ENCODE measurements at places on chromosomes 11 and 22. TPM values are rescaled to one million over a fixed set of nuclear protein-coding genes. Genes with fewer than 3 reads are reported as not detected.

The ANGPTL5 gene
- not detected for total RNA-seq

The BAIAP2L2 gene
- total RNA-seq: 1.2 TPM

The SCGB1D2 gene
- not detected for total RNA-seq

The CALCA gene
- not detected for total RNA-seq

The GAL gene
- 3.6 TPM for total RNA-seq

The PIK3IP1 gene
- 28.6 TPM for total RNA-seq

The TP53I11 gene
- 10.3 TPM for total RNA-seq

The SSRP1 gene
- 304 TPM for total RNA-seq

The HEPN1 gene
- total RNA-seq: not detected

The APOA5 gene
- total RNA-seq: not detected

The NECTIN1 gene
- 2.0 TPM for total RNA-seq

The USP28 gene
- 26.8 TPM for total RNA-seq

The PTPRCAP gene
- total RNA-seq: 56.8 TPM

The HSPB2 gene
- total RNA-seq: not detected

The MRGPRX3 gene
- total RNA-seq: not detected

The TRIM34 gene
- total RNA-seq: 12.8 TPM

- H3K36me3 ChIP-seq: peaks cover 1% of the 10 kb centered on the region
- no peaks in the 10 kb centered on the region for H3K27me3 ChIP-seq
- H3K4me3 ChIP-seq: no peak overlapping the region
These were observed 9.2 kb downstream of the P2RX3 start for GRCh38 chr11:57347336-57347735.

DNA sequence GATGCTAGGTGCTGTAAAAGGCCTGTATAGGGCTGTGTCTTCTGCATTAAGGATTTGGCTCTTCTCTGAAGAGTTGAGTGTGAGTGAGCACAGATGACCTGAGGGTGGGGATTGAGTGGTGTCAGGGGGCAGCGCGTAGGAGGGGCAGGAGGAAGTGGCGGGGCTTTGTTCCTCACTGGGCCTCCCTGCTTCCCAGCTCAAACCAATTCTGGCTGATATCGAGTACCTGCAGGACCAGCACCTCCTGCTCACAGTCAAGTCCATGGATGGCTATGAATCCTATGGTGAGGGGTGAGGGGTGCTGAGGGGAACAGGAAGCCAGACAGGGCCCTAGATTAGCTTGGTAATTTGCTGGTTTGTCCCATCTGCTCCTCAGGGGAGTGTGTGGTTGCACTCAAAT is 9.1 kb downstream of the PHOX2A start:
- DNase-seq: no peak
- peak overlapping the region; percentile 8 for H3K27ac ChIP-seq
- peaks cover 7% of the 10 kb centered on the region for H3K36me3 ChIP-seq
- H3K4me1 ChIP-seq: peaks cover 3% of the 10 kb centered on the region
- no peak overlapping the region for H3K4me3 ChIP-seq
- H3K27me3 ChIP-seq: peaks cover 9% of the 10 kb centered on the region

- DNase-seq: peak; percentile 26
- H3K36me3 ChIP-seq: no peaks in the 10 kb centered on the region
- H3K27ac ChIP-seq: no peak overlapping the region
- H3K4me3 ChIP-seq: no peak overlapping the region
- no peaks in the 10 kb centered on the region for H3K27me3 ChIP-seq
These were observed 22.0 kb downstream of the TBRG1 start for GRCh38 chr11:124644426-124645280.

DNA sequence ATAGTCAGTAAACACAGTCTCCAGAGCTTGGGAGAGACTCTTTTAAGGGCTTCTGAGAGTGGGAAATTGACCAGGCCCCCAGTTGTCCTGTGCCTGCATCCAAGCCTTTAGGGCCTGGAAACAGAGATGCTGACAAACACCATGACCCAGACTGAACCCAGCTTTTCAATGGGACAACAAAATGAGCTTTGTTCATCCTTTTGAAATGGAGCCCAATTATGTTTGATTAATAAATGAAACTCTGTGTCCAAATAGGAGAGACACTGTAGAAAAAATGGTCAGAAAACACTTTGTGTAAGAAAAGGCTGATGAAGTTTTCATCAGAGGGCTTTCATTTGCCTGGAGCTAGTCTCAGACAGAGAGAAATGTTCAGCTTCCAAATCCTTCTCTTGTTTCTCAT is 146.0 kb downstream of the RRAS2 start:
- no peak for DNase-seq
- no peaks in the 10 kb centered on the region for H3K27me3 ChIP-seq
- H3K4me3 ChIP-seq: no peak overlapping the region
- H3K36me3 ChIP-seq: no peaks in the 10 kb centered on the region
- no peaks in the 10 kb centered on the region for H3K4me1 ChIP-seq

DNA sequence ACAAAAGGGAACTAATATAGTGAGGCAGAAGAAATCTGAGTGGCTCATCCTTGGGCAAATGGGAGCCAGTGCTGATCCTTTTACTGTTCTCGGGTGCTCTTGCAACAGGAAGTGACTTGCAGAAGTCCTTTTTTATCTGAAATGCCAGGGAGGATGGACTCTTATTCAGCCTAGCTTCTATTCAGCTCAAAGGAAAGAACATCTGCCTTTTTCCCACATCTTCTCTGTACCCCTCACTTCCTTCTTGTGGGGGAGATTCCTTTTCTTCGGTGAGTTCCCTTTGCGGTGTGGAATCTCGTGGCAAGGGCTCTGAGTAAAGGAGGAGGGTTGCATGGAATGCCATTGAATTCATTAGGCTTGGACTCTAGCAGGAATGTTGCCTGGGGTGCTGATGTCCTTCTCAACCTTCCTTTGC is 76.2 kb downstream of the ZBTB16 start:
- no peaks in the 10 kb centered on the region for H3K27me3 ChIP-seq
- H3K36me3 ChIP-seq: no peaks in the 10 kb centered on the region
- DNase-seq: no peak
- H3K4me3 ChIP-seq: no peak overlapping the region

DNA sequence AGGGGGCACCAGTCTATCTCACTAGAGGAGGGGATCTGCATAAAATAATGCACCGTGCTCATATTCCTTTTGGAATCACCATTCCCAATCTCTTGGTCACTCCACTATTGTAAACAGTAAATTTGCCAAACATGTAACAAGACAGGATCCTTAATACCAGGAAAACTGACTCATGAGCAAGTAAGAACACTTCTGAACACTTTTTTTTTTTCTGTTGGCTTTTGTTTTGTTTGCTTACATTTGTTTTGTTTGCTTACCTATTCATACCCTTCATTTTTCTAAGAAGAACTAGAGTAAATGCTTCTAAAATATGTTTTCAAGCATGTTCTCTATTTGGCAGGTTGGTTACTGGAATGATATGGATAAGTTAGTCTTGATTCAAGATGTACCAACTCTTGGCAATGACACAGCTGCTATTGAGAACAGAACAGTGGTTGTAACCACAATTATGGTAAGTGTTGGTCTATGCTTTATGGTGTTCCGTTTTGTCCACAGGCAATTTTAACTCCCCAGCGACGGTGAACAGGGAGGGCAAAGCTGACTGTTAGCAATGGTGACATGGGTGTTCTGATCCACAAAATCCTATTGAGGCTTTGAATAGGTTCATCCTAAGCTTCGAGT is 111.8 kb downstream of the MSANTD4 start:
- no peaks in the 10 kb centered on the region for H3K4me1 ChIP-seq
- no peak for DNase-seq
- H3K4me3 ChIP-seq: no peak overlapping the region
- no peaks in the 10 kb centered on the region for H3K36me3 ChIP-seq
- no peak overlapping the region for H3K27ac ChIP-seq
- peaks cover 2% of the 10 kb centered on the region for H3K27me3 ChIP-seq

GRCh38 chr11:15189189-15189588 is 74.5 kb downstream of the INSC start:
- no peak overlapping the region for H3K27ac ChIP-seq
- H3K27me3 ChIP-seq: no peaks in the 10 kb centered on the region
- no peaks in the 10 kb centered on the region for H3K36me3 ChIP-seq
- H3K4me3 ChIP-seq: no peak overlapping the region
- no peak for DNase-seq

DNA sequence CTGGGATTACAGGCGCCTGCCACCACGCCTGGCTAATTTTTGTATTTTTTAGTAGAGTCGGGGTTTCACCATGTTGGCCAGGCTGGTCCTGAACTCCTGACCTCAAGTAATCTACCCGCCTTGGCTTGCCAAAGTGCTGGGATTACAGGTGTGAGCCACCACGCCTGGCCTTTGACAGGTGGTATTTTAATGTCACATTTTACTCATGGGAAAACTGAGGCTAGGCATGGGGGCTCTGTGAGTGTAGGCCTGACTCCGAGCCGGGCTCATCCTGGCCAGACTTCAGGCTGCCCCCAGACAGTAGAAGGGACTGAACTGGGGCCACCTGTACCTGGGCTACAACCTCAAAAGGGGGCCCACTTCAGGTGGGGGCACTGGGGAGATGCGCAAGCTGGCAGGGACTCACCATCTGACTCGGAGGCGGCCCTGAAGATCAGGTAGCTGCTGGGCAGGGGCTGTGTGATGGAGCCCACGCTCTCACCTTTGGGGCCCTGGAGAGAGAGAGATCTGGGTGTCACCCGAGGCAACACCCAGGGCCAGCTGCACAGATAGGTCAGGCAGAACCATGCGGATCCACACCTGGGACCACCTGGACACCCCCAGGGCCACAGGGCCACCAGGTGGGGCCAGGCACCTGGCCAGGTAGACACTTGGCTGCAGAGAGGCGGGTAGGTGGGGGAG is 45.8 kb downstream of the OSBPL5 start:
- H3K27ac ChIP-seq: no peak overlapping the region
- no peaks in the 10 kb centered on the region for H3K27me3 ChIP-seq
- H3K36me3 ChIP-seq: peaks cover 7% of the 10 kb centered on the region
- DNase-seq: no peak

DNA sequence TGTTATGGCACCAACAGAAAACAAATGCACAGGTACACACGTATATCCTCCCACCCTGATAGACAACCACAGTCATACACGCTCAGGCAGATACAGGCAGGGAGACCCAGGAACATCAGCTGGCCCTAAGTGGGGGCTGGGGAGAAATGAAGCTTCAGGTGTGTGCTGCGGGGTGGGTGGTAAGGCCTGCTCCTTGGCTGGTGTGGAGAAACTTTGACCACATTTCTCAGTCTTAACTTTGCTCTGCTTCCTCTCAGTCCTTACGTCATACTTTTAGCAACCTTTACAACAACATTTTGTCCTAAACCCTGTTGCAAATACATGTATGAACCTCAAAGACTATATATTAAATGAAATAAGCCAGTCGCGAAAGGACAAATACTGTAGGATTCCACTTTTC is 6.7 kb upstream of the ANAPC15 start:
- no peaks in the 10 kb centered on the region for H3K36me3 ChIP-seq
- H3K27me3 ChIP-seq: peaks cover 2% of the 10 kb centered on the region
- no peaks in the 10 kb centered on the region for H3K4me1 ChIP-seq
- H3K4me3 ChIP-seq: no peak overlapping the region

GRCh38 chr11:2860636-2861035 is 24.9 kb downstream of the CDKN1C start:
- H3K4me3 ChIP-seq: no peak overlapping the region
- H3K27ac ChIP-seq: no peak overlapping the region
- H3K4me1 ChIP-seq: no peaks in the 10 kb centered on the region

DNA sequence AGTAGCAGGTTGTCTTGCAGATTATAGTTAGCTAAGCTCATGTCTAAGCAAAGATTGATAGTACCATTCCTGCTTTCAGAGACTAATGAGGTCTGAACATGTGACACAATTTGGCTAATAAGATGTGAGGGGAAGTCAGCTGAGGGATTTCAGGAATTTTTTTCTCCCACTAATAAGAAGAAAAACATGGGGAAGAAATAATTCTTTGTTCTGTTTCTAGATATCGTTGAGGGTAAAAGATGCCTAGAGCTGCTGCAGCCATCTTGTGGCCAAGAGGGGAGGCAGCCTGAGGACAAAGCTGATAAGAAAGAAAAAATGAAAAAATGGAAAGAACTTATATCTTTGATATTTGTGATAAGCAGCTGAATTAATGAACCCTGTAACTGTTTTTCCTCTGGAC is 1334.4 kb downstream of the LRRC4C start:
- no peaks in the 10 kb centered on the region for H3K27me3 ChIP-seq
- no peaks in the 10 kb centered on the region for H3K36me3 ChIP-seq
- DNase-seq: no peak
- H3K4me1 ChIP-seq: no peaks in the 10 kb centered on the region
- no peak overlapping the region for H3K4me3 ChIP-seq

- no peak overlapping the region for H3K27ac ChIP-seq
- H3K4me3 ChIP-seq: no peak overlapping the region
- H3K36me3 ChIP-seq: no peaks in the 10 kb centered on the region
These were observed 5.3 kb downstream of the TYR start for GRCh38 chr11:89182773-89183518.

GRCh38 chr11:34513682-34514449 is at the start of gene ELF5:
ELF5 (minus strand) TSS chr11:34513794; CDS start chr11:34505749, 8,045 bp downstream.
- no peaks in the 10 kb centered on the region for H3K36me3 ChIP-seq
- H3K27ac ChIP-seq: no peak within 1 kb of the TSS
- H3K4me1 ChIP-seq: no peaks in the 10 kb centered on the region
- no peak for DNase-seq
- H3K4me3 ChIP-seq: no peak within 1 kb of the TSS
- H3K27me3 ChIP-seq: no peaks in the 10 kb centered on the region

- no peaks in the 10 kb centered on the region for H3K4me1 ChIP-seq
- no peaks in the 10 kb centered on the region for H3K36me3 ChIP-seq
- no peak overlapping the region for H3K4me3 ChIP-seq
- peaks cover 11% of the 10 kb centered on the region for H3K27me3 ChIP-seq
- no peak overlapping the region for H3K27ac ChIP-seq
These were observed 88.6 kb downstream of the SNX19 start for GRCh38 chr11:130827451-130828377.

DNA sequence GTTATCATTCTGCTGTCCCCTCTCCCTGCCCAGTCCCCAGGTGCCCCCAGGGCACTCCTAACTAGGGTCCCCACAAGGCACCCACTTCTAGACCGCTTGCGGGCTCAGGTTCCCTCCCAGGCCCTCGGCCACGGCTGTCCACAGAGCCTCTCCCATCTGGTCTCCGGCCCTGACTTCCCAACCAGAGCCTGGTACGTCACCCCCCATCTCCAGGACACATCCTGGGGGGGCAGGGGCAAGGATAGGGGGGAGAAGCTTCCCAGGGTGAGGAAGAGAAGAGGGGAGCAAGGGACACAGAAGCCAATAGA is 457 bp downstream of the SSTR3 start:
- DNase-seq: no peak
- H3K36me3 ChIP-seq: peaks cover 25% of the 10 kb centered on the region
- peaks cover 64% of the 10 kb centered on the region for H3K4me1 ChIP-seq

- H3K4me1 ChIP-seq: peaks cover 21% of the 10 kb centered on the region
- DNase-seq: no peak
- no peak within 1 kb of the TSS for H3K4me3 ChIP-seq
- no peak within 1 kb of the TSS for H3K27ac ChIP-seq
- H3K36me3 ChIP-seq: peaks cover 3% of the 10 kb centered on the region
These were observed at the start of gene SCT for GRCh38 chr11:626475-627307. SCT (minus strand) TSS chr11:627181; CDS start chr11:627143, 38 bp downstream.

DNA sequence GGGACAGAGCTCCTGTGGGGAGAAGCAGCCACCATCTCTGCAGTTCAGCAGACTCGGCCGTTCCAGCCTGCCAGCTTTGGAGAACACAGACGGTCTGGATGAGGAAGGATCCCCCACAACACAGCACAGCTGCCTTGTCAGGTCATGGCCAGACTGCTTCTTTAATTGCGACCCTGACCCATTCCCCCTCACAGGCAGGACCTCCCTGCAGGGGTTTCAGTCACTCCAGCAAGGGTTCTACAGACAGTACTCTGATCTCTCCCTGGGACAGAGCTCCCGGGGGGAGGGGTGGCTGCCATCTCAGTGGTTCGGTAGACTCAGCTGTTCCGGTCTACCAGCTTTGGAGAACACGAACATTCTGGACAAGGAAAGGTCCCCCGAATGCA is 173.5 kb downstream of the TTC28 start:
- H3K4me1 ChIP-seq: no peaks in the 10 kb centered on the region
- no peaks in the 10 kb centered on the region for H3K36me3 ChIP-seq
- no peak overlapping the region for H3K27ac ChIP-seq
- no peak for DNase-seq
